Motor neuron (in vitro differentiated cells): ENCODE measurements at places on chromosomes 3 and 15.
A peak's percentile ranks its signal among the peaks of the same experiment; 100 is the strongest.

- no peak for ATAC-seq
Measured at GRCh38 chr3:84621823-84622222, 337.0 kb upstream of the CADM2 start.

- peak; percentile 91 for ATAC-seq
Measured at GRCh38 chr15:36658898-36659639, 79.6 kb downstream of the CDIN1 start.

DNA sequence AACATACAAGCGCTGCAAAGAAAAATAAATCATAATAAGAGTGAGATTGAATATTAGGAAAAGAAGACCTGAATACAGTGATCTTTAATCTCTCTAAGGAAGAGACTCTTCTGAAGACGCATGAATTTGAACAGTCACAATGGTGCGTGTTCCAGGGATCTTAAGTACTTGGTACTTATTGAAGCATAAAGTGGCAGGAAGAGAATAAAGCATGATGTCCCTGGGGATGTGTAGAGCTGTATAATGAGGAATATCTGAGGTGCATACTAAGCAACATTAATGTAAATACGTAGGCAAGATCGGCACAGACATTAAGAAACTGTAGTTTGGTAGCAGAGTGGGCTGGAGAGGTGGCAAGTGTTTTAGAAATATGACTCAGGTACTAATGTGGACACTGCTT is 246.2 kb upstream of the MCTP2 start:
- ATAC-seq = no peak

GRCh38 chr15:48400086-48400485 is 68.9 kb downstream of the DUT start:
- no peak for ATAC-seq

GRCh38 chr15:101451846-101452245 is 37.7 kb downstream of the PCSK6 start:
- ATAC-seq = no peak

DNA sequence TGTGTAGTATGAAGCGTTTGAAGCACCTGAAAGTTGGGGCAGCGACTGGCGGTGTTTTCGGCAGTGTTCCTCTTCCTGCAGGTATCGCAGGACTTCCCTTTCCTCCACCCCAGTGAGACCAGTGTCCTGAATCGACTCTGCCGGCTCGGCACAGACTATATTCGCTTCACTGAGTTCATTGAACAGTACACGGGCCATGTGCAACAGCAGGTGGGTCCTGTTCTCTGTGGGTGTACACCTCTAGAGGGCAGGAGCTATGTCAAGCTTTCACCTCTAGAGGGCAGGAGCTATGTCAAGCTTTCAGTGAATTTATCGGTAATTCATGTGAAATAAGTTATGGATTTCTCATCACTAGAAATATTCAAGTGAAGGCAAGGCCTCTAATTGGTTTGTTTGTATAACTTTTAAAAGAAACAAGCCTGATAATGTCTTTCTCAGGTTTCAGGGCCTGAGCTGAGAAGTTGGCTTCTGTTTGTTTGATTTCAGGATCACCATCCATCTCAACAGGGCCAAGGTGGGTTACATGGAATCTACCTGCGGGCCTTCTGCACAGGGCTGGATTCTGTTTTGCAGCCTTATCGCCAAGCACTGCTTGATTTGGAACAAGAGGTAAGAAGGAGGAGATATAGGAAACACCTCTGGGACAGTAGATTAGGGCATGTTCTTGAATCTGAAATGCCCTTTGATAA is 5.3 kb downstream of the TUBGCP4 start:
- ATAC-seq = peak; percentile 40

DNA sequence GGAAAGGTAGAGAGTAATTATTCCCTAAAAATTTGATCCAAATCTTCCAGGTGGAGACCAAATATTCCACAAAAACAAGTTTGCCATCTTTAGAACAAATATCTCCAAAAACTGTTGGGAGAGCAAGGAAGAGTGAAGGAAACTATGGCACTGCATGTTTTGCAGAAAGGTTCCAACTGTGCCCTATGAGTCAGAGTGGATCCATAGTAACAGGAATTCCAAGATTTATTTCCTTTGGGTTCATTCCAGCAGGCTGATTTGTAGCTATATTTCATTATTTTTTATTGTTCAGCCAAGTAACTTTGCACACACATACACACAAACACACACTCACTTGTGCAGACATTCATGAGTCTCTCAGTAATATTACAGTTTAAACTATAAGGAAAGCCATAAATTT is 459.7 kb upstream of the EPHA6 start:
- ATAC-seq = peak; percentile 33

- no peak for ATAC-seq
Measured at GRCh38 chr15:72193836-72194396, 3.7 kb downstream of the GRAMD2A start.

GRCh38 chr3:52423173-52423572 is 21.7 kb downstream of the SEMA3G start:
- no peak for ATAC-seq
